ENCODE measurements at places on chromosomes 5 and 9.

GRCh38 chr9:95819636-95820035, 55.9 kb upstream of the ERCC6L2 start:
- no peak for DNase-seq

GRCh38 chr5:140925806-140926442, at the start of gene PCDHAC1:
Gene PCDHAC1, plus strand, starts transcription at chr5:140926299. Its CDS starts 594 bp downstream, at chr5:140926893.
- no peak for DNase-seq

DNA sequence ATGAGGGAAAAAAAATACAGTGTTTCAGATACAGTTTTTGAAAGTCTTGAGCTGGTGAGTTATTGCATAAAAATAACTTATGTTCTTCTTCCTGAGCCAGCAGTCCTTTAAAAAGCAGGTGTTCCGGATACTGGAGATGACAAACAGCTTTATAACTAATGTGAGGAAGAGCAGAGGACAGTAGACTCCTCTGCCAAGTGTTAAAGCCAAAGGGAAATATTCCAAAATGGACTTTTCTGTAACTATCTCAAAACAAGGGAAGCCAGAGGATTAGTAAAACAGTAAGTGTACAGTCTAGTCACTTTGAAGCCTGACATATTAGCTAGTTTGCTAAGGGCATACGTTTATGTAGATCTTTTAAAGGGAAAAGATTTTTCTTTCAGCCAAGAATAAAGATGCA, 11.0 kb upstream of the SNCAIP start:
- DNase-seq, result no peak

GRCh38 chr9:91899219-91899563, 50.8 kb downstream of the ROR2 start:
- DNase-seq, result no peak

DNA sequence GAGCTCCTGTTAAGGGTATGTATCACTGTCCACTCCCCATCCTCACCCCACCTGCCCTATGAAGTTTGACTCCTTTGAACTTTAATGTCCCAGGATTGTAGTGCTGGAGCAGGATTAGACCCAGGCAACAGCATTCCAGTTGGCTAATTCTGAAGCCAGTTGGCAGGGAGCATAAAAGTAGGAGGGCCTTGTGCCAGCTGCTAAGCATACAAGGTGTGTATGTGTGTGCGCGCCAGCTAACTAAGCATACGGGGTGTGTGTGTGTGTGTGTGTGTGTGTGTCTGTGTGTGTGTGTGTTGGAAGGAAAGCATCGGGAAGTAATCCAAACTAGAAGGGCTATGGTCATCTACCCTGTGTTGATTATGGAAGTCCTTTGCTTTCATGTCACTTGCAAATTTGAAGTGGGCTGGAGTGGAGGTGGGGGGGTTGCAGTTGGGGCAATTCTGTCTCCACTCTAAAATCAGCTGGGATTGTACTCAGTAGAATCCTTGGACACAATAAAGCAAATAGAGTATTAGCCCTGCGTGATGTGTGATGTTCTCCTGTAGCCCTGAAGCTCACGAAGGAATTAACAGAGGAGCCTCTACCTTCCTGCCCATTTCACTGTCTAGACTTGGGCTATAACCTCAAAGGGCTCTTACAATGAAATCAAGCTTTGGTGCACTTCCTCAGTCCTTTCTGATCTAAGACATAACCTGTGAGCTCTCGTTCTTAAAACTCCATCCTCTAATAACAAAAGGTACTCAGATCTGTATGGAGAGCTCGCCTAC, 26.9 kb downstream of the HMGCR start:
- no peak for DNase-seq

Measured in GM12892 (cell line).